ENCODE measurements at places on chromosomes 7 and 10.

- DNase-seq, result no peak
These were observed 354.1 kb upstream of the VSTM2A start for GRCh38 chr7:54187886-54188685.

DNA sequence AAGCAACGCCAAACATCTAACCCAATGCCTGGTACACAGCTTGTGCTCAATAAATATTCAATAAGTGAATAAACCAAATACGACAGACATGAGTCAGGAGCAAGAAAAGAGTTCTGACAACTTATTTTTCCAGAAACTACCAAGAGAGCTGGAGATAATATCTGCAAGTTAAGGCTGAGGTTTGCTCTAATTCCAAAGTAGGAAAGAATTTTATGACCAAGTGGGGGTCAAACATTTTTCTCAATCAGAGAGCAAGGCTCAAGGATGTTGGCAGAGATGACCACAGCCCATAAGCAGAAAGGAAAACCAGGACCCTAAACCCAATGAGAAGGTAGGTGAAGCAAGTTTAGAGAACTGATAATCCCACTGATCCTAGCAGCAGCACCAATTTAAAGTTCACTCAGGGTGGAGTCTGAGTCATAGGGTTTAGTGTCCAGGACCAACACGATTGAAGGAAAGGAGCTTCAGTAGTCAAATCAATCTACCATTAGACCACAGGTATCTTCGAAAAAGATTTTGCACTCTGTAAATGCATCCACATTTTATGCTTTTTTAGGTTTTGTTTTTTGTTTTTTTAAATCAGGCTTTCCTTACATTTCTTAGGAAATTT is 49.3 kb upstream of the KCNIP2 start:
- DNase-seq, result no peak

- no peak for DNase-seq
These were observed 60.8 kb upstream of the SP4 start for GRCh38 chr7:21367081-21367480.

DNA sequence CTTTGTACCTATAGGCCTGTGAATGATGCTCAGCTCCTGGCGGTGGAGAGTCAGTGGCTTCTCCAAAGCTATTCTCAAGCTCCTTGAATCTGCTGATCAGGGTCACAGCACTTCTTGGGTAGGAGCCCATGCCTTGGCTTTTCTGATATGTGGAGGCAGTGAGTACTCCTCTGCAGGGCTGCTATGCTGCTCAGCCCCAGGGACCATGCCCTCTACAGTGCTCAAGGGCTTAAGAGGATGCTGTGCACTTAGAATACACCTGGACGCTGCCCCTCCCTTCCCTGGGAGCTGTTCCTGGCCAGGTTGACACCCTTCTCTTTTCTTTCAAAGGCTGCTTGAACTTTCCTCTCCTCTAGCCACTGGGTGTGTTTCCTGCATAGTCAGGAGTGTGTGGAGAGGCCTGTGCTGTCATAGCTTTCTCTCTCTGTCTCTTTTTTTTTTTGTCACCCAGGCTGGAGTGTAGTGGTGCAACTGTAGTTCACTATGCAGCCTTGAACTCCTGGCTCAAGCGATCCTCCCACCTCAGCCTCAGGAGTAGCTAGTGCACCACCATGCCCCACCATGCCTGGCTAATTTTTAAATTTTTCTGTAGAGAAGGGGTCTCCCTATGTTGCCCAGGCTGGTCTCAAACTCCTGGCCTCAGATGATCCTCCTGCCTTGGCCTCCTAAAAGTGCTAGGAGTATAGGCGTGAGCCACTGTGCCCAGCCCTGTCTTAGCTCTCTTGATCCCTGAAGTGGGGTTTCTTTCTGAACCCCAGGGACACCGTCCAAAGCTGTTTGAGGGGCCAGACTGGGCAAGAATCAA is 113.9 kb downstream of the KIF20B start:
- DNase-seq, result no peak

DNA sequence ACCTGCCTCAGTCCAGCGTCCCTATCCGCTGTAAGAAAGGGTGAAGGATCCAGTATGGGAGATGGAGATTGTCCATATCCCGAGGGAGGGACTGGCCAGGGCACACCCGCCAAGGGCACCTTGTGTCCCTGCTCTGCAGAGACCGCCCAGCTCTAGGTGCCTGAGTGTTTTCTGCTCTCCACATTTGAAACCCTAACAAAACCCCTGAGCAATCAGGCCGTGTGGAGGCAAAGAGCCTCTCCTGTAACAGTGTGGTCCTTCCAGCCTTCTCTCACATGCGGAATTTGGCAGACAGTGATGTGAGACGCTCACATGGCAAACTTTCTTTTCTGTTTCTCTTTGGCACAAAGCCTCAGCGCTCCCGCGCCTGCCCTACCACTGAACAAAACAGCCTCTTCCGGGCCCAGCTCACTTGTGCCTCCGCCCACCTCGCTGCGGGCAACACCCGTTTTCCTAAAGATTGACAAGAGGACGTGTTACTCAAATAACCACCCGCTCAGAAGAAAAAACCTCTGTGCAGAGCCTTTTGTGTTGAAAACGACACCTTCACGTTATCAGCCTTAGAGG is 514.8 kb downstream of the DNAJB6 start:
- DNase-seq, result peak; percentile 11

Measured in T-helper 22 cell (primary cell).